ENCODE measurements at places on chromosomes 13 and 19.

- DNase-seq: peak; percentile 98
Observed at GRCh38 chr19:10928563-10929401, at the start of the genes TIMM29 and YIPF2. Gene TIMM29, plus strand, starts transcription at chr19:10928811. Its CDS starts 12 bp downstream, at chr19:10928823. Gene YIPF2, minus strand, starts transcription at chr19:10928639. Its CDS starts 229 bp downstream, at chr19:10928410.

DNA sequence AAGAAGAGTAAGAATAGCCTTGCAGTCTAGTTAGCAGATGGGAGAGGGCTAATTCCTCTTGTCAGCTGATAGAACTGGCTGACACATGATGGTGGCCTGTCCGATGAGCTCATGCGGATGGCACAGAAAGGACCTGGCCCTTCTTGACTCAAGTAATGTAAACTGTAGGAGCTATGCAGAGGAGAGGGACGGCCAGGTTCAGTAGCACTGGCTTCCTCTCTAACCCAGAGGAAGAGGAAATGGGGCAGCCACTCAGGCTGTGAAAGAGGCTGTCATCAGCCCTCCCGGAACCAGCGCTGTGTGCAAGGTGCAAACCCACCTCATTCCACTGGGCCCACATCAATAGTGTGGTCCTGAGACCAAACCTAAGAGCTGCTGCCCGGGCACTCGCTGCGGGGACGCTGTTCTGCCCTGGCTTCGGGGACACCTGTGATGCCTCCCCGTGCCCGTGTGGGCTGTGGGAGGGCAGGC, 30.8 kb upstream of the USE1 start:
- DNase-seq: no peak

DNA sequence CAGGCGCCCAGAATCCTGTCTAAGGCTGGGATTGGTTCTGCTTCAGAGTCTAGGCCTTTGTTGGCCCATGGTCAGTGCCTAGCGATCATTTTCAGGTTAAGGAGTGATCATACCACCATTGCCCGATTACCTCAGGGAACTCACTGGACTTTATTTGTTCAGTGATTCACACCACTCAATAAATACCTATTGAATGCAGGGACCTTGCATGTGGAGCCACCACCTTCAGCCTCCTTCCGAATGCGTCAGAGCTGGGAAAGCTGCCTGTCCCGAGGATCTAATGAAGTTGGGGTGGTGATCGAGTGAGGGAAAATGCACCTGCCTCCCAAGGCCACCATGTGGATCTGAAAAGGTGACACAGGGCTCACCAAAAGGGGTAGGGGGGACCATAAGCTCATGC, 40.0 kb upstream of the POU2F2 start:
- no peak for DNase-seq

GRCh38 chr13:75414036-75414827, 67.7 kb downstream of the TBC1D4 start:
- no peak for DNase-seq

DNA sequence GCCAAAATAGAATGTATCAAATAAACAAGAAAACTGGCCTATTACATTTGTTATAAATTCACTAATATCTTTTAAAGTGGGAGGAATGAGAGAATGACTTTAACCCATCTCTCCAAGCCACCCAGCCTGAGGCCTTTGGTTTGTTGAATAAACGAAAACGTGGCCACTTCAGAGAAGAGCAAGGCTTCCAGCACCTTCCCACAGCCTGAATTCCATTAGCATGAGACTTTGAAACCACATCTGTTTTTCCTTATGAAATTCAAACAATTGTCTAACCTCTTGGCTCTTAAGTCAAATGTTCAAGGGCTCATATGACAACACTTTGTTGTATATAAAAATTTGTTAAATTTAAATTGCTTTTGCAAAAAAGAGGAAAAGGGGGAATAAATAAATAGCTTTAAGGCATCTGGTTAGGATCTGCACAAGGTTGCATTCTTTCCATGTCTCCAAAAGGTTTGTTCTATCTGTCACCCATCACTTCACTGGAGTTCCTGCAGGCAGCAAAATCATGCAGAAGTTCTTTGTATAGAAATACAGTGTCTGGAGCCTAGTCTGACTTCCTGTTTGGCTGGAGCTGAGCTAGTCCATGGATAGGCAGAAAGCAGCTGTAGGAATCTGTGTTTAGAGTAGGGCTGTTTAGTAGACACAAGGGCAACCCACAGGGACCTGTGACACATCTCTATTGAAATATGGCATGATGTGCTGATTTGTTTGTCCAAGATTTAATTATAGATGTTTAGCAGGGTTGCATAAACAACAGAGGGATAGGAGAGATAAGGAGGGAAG, 502.3 kb downstream of the KCTD12 start:
- DNase-seq: peak; percentile 73

GRCh38 chr13:49421391-49421790, 22.5 kb downstream of the CAB39L start:
- DNase-seq: no peak

DNA sequence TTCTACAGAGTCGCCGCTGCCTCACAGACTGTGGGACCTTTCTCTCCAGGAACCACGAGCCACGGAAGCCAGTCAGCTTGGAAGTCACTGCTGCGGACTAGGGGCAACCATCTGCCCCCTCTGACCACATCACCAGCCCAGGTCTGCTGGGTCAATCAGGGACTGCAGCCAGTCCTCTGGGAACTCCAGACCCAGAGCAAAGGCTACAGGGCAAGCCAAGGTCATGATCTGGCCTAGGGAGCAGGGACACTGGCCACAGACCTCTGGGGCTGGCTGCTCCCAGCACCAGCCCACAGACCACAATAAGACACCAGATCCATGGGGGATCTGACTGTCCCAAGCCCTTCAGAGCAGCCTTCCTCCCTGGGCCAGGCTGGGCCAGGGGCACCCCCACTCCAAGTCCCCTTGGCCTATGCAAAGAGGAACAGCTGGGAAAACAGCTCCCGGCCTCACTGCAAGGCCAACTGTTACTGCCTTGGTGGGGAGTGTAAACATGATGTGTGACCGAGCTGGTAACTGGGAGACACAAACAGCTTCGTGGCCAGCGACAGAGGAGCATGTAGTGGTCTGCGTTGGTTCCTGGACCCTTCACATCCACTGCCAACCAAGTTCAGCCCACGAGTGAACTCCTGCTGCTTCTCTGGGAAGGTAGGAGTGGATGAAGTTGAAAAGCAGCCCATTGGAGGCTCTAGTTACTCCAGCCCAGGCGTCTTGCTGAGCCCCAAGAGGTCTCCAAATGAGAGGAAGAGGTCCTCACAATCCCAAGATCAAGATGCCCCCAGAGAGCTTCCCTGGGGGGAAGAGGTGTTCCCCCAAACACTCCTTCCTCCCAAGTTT, 1.5 kb downstream of the AKT2 start:
- DNase-seq: no peak

DNA sequence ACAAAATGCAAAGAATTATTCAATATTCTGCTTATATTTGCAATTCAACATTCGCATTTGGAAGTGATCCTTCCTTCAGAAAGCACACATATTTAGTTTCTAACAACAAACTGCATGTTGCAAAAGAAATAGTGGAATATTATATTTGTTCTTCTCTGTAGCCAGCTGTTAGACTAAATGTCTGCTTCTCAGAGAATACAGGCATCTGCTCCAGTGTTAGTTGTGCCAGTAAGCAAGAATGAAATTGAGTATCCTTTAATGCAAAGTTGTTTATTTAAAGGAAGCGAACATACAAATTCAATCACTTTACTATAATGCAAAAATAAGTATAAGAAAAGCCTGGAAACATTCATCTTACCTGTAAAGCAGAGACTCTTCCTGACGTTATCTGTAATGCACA, 663 bp downstream of the SLITRK6 start:
- DNase-seq: no peak

DNA sequence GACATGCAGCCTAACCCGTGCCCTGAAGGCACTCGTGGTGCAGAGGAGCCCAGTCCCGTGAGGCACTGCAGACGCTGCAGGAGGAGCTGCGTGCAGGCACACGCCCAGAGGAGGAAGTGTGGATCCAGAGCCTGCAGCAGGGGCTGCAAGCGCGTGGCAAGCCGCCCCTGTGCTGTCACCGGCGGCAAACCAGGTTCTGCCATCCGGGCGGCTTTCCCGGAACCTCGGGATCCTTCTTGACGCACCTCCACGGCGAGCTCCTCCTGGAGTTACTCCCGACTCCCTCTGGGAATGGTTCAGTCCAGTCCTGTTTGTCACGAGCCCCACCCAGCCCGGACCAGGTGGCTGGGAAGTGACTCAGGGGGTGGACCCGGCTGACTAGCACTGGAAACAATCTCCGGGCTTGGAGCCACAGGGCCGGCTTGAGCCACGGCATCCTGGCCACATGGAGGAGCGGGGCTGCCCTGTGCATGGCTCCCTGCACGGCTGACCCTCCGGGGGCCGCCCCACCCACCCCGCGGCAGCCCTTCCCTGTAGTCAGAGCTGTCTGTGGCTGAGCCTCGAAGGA, 10.2 kb downstream of the DPP9 start:
- peak; percentile 98 for DNase-seq

DNA sequence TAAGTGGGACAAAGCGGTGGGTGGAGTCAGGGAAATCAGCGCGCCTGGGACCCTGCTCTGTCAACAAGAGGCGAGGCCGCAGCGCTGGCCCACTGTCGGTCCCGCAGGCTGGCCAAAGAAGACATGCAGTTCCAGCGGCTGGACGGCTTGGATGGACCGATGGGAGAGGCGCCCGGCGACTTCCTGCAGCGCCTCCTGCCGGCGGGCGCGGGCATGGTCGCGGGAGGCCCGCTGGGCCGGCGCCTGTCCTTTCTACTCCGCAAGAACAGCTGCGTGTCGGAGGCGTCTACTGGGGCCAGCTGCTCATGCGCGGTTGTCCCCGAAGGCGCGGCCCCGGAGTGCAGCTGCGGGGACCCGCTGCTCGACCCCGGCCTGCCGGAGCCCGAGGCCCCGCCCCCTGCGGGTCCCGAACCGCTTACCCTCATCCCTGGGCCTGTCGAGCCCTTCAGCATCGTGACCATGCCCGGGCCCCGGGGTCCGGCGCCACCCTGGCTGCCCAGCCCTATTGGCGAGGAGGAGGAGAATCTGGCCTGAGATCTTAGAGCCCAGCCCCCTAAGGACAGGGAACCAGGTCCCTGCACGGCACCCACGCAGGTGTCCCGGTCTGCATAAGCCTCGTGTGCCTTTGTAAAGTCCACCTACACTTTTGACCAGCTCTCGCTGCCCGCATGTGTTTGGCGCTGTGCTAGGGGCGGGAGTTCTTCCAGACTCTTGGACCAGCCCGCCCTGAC, 6.1 kb downstream of the BEST2 start:
- peak; percentile 60 for DNase-seq

GRCh38 chr19:32676895-32677359, 1.3 kb downstream of the RGS9BP start:
- DNase-seq: no peak

- no peak for DNase-seq
Observed at GRCh38 chr19:343941-344624, 513 bp downstream of the MIER2 start.

DNA sequence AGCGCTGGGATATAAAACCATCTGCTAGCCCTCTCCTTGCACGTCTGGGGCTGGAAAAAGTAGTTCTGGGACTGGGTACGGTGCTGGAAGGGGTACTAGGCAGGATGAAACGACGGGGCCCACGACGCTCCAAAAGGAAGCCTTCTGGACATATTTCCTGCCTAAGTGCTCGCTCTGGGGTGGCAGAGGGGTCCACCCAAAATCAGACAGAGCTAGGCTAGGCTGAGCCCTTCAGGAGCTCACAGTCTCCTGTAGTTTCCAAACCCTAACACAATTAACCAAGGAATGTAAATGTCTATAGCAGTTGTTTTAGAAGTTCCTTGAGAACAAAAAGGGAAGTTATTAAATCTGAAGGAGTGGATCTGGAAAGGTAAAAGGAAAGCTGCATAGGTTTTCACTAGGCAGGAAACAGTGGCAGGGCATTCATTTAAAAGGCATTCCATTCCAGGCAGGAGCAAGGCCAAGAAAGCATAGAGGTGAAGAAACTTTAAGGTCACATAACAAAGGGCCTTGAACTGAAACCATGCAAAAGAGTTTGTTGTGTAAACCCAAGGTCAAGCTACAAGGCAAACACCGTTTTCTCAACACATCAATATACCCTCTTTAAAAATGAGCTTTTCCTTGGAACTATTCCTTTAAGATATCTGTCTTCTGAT, 634 bp upstream of the DIAPH3 start:
- DNase-seq: no peak

DNA sequence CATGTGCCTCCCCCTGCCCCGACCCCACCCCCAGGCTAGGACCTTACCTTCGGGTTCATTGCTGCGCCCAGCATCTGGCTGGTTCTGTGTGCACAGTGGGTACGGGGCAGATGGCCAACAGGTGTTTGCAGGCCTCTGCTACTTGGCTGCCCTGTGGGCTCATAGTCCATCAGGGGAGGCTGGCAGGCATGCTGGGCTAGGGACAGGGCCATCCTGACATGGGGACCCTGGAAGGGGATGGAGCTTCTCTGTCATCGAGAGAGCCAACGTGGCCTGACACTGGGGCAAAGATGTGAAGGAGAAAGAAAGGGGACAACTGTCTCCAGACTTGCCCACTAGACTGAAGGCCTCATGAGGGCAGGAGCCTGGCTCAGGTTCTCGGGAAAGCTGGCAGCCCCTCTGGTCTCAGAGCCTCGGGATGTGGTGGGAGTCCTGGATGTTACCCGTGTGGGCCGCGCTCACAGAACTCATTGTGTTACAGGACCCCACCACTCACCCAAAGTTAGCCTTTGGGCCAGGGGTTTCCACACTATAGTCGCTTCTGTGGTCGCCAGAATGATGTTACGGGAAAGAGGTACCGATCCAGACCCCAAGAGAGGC, 4.7 kb downstream of the ZNF536 start:
- no peak for DNase-seq

GRCh38 chr13:79477968-79478367, 3.0 kb upstream of the NDFIP2 start:
- DNase-seq: no peak

GRCh38 chr13:49690133-49690994, 922 bp downstream of the EBPL start:
- peak; percentile 33 for DNase-seq

GRCh38 chr13:29922281-29922821, 71.9 kb upstream of the UBL3 start:
- peak; percentile 64 for DNase-seq

GRCh38 chr19:14168259-14168972, 32.0 kb upstream of the ASF1B start:
- DNase-seq: no peak

DNA sequence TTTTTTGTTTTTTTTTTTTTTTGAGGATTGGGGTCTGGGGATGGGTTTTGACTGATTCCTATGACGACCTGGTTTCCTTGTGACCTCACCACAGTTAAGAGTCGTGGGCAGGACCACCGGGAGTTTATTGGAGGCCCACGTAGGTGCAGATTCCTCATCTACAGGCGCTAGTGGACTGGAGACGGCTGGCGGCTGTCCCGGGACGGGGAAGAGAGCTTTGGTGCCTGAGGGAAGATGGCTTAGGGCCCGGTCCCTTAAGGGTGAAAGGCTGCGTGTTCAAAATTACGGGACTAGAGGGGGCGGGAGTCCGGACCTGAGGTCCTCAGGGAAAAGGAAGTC, 682 bp upstream of the TEAD2 start:
- DNase-seq: no peak

- no peak for DNase-seq
Observed at GRCh38 chr19:11227195-11227886, 12.1 kb upstream of the ANGPTL8 start.

DNA sequence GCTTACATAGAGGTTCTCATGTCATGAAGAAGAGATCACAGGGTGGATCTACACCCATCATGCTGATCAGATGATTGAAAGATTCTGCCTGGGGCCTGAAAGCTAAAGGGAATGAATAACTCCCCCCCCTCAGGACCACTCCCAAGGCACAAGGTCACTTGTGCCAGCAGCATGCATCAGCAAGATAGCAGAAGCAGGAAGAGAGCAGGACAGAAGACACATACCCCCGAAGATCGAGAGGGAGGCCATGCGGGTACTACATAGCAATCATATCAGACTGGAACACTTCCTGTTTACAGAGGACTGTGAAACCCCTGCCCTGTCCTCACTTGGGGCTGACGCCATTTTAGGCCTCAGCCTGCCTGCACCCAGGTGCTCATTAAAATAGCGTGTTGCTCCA, 143.2 kb upstream of the EDNRB start:
- DNase-seq: no peak

Data from HFFc6 (cell line).